ENCODE measurements at places on chromosomes 2 and 18.

DNA sequence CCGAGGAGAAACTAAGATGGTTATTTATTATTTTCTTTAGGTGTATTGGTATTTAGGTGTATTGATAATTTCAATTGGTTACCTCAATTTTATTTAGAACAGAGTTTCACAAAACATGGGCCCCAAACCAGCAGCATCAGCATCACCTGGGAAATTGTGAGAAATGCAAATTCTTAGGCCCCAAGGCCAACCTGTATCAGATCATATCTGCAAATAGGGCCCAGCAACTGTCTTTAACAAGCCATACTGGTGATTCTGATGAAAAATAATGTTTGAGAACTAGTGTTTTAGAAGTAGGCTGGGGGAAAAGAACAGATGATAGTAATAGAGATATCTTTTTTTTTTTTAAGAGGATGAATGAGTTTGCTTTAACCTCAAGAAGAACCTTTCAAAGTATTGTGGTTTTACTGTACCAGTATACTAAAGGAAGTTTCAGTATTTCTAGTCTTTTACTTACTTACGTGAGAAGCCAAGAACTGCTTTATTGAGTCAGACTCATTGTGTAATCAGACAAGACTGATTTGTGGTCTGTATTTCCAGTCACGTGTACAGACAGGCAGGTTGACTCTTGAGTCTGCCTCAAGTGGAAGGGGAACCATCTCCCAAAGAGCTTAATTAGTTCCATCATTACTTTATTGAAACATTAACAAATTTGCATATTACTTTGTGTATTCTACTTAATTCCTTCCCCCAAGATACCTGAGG, 60.4 kb upstream of the GAREM1 start:
- no peak for DNase-seq

DNA sequence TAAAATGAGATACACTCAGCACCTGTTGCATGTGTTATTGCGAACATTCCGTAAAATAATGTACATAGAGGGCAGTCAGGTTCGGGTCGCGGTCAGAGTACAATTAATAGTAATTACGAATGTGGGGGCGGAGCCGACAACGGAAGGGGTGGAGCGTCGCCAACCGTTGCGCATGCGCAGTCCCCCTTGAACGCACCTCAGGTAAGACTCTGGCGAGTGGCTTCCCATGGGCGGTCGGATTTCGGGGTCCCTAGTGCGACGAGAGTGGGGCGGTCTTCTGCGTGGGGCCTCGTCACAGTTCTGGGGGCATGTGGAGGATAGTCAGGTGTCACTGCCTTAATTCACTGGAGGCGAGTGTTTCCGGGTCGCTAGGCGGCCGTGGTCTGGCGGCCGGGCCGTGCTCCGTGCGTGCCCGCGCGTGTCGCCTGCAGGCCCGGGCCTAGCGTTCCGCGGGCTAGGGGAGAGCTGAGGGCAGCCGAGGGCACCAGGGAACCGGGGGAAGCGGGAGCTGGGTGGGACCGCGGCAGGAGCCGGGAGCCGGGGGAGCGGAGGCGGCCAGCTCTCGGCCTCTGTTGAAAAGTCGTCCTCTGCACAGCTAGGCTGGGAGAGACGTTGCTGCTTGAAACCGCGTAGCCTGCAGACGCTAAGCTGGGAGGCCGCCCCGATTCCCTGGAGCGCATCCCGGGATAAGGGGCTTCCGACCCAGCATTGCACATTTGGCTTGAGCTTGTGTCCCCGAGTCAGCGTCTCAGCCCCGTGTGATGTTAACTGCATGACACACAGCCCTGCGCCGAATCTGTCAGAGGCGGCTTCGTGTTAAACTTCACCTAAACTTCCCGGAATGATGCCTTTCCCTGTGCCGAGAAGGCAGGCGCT, at the start of gene CEBPZOS:
CEBPZOS (plus strand) TSS at position 177 of the 876 bp plus-strand sequence. CDS start 3,209 bp downstream, outside the sequence.
- DNase-seq: peak; percentile 74

DNA sequence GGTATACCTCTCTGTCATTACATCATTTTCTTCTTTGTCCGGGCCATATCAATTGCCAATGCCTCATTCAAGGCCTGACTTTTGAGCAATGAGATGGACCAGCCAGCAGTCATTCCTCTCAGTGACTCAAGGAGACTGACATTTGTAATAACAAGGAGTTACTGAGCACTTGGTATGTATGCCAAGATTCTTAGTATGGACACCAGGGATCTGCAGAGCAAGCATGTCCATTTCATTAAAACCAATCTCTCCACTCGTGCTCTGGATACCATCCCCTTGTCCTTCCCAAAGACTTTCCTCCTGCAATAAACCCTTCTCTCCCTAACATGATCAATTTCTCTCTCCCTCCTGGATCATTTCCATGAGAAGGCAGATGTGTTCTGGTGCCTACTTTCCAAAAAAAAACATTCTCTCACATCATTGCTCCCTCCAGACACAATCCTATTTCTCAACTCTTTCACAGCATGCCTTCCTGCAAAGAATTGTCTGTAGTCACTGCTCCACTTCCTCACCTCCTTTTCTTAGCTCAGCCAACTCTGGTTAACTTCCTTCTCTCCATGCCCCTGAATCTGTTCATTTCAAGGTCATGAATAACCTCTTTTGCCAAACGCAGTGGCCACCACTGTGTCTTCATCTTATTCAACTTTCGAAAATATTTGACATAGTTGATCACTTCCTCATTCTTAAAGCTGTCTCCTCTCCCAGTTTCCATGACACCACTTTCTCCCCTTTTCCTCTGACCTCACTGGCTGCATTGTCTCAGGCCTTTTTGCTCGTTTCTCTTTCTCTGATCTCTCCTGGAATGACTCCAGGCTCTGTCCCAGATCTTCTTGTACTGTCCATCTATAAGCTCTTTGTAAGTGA, 102.8 kb upstream of the CYP1B1 start:
- DNase-seq: peak; percentile 93

- peak; percentile 50 for DNase-seq
Measured at GRCh38 chr2:152647552-152647951, 69.7 kb downstream of the PRPF40A start.

DNA sequence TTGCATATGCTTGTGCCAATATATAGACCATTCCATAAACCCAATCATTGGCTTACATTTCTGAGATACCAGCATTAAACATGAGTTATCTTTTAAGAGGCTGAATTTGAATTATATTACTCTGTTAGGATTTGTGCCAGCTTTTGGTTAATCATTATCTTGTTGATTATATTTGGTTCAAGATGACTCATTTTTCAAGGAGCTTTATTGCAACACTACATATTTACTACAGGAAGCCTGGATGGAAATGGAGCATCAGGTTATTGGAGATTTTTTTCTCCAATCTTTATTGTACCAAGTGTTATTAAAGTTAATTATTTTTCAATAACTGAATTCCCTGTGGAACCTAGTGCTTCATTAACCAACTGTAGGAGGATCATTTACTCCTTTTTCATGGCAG, 26.4 kb downstream of the EML4 start:
- peak; percentile 68 for DNase-seq

All from EH (cell line).